ENCODE measurements at places on chromosomes 1 and 21. TPM values are rescaled to one million over a fixed set of nuclear protein-coding genes. Genes with fewer than 3 reads are reported as not detected.

DNA sequence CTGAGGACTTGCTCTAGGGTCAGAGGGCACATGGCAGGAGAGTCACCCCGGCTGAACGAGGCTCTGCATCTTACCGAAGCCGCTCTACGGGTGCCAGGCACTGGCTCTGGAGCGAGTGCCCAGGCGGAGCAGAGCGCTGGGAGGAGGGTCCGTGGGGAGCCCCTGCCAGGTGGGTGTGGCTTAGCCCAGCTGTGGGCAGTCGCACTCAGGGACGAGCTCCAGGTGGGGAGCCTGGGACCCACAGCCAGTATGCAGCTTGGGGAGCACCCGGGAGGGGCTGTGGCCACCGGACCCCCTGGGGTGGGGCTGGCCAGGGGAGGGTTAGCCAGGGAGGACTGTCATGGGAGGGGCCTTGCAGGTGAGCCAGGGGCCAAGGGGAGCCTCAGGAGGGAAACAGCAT lies 3.8 kb downstream of the AGRN start:
- H3K4me1 ChIP-seq: peaks cover 16% of the 10 kb centered on the region
- H3K27me3 ChIP-seq: no peaks in the 10 kb centered on the region
- no peak overlapping the region for H3K4me3 ChIP-seq
- no peak overlapping the region for H3K27ac ChIP-seq

DNA sequence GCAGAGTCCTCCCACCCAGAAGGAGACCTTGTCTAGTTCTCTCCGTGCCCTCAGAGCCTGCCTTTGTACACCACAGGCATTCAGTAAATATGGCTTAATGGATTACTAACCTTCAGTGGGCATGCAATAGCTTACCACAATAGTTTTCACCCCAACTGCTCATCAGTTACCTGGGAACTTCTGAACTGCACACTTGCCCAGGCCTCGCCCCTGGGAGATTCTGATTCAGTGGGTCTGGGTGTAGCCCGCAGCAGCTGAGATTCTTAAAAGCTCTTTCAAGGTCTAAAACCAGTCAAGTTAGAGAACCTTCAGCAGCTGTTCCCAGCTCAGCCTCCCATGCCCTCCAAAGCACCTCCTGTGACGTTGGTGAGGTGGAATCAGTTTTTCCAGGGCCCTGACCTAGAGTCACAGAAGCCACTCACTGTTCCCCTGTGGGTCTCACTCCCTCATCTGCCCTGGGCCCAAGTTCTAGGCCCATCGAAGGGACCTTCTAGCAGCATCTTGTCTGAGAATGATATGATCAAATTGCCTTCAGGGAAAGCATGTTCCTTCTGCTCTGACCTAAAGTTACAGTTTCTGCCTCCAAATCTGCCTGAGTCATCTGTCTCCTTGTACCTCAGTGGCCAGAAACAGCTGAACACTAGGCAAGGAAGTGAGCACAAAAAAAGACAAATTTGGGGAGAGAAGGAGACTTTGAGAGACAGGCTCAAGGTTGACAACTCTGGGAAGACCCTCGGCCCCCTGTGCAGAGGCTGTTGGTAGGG lies 10.8 kb downstream of the ASAP3 start:
- DNase-seq: no peak
- no peaks in the 10 kb centered on the region for H3K27me3 ChIP-seq
- H3K4me3 ChIP-seq: no peak overlapping the region
- no peaks in the 10 kb centered on the region for H3K36me3 ChIP-seq
- H3K27ac ChIP-seq: no peak overlapping the region

GRCh38 chr1:185215911-185216310 lies 58.9 kb downstream of the SWT1 start:
- H3K27me3 ChIP-seq: no peaks in the 10 kb centered on the region
- H3K36me3 ChIP-seq: no peaks in the 10 kb centered on the region
- no peak overlapping the region for H3K4me3 ChIP-seq
- DNase-seq: no peak

- H3K27me3 ChIP-seq: no peaks in the 10 kb centered on the region
- peaks cover 15% of the 10 kb centered on the region for H3K36me3 ChIP-seq
- no peak overlapping the region for H3K4me3 ChIP-seq
- H3K4me1 ChIP-seq: peaks cover 22% of the 10 kb centered on the region
- DNase-seq: no peak
- H3K27ac ChIP-seq: no peak overlapping the region
These were observed 12.3 kb downstream of the SLC19A1 start for GRCh38 chr21:45529785-45530422.

DNA sequence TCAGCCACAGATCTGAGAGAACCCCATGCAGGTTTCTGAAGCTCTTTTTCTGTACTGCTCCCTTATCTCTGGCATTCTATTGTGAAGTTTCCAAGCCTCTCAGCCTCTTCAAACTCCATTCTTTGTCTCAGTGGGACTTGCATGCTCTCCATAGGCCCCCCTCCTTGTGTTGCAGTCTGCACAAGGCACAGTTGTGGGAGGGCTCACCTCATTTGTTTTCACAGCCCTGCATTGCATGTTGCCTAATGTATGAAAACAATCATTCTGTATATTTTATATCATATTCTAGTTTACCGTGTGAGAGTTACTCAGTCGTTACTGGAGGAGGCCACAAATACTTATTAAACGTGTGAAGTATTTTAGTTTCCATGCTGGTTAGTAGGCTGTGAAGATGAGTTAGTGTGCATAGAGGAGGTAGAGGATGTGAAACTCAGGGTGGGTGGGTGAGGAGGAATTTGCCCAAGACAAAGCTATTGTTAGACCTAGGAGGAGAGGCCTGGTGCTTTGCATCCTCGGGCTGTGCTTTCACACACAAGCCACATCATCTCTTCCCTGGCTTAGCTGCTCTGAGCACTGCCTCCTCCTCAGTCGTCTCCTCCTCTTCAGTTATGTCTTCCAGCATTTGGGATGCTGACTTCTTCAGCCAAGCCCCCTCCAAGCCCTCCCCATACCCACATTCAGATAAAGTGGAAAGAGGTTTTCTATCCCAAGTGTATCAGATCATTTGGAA lies 7.8 kb upstream of the CHI3L2 start:
- no peaks in the 10 kb centered on the region for H3K36me3 ChIP-seq
- no peak overlapping the region for H3K27ac ChIP-seq
- H3K4me1 ChIP-seq: no peaks in the 10 kb centered on the region
- DNase-seq: no peak

- H3K4me3 ChIP-seq: no peak overlapping the region
- no peak for DNase-seq
- H3K36me3 ChIP-seq: no peaks in the 10 kb centered on the region
- H3K27me3 ChIP-seq: peaks cover 3% of the 10 kb centered on the region
- no peaks in the 10 kb centered on the region for H3K4me1 ChIP-seq
These were observed 9.5 kb upstream of the PIGR start for GRCh38 chr1:206955476-206956451.

DNA sequence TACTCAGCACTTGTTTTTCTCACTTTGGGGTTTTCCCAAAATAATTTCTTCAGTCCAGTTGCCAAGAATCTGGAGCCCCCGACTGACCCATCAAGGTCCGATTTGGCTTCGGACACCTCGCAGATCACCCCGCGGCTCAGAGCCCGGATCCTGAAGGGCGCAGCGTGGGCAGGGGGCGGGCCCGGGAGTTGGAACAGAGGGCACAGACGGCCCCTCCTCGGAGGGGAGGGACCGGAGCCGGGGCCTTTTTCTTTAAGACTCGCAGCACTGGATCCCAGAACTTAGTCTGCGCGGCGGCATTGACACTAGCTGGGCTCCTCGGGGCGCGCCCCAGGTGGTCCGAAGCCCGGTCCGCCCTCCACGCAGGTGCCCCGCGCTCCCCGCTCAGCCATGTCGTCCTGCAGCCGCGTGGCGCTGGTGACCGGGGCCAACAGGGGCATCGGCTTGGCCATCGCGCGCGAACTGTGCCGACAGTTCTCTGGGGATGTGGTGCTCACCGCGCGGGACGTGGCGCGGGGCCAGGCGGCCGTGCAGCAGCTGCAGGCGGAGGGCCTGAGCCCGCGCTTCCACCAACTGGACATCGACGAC lies at the start of gene CBR3:
Gene CBR3 (plus strand): TSS at position 277 of the 588 bp plus-strand sequence. CDS start 114 bp downstream, at position 391.
- peak within 1 kb of the TSS; percentile 27 for H3K27ac ChIP-seq
- H3K4me1 ChIP-seq: peaks cover 14% of the 10 kb centered on the region
- H3K4me3 ChIP-seq: peak within 1 kb of the TSS; percentile 77
- peak; percentile 66 for DNase-seq

DNA sequence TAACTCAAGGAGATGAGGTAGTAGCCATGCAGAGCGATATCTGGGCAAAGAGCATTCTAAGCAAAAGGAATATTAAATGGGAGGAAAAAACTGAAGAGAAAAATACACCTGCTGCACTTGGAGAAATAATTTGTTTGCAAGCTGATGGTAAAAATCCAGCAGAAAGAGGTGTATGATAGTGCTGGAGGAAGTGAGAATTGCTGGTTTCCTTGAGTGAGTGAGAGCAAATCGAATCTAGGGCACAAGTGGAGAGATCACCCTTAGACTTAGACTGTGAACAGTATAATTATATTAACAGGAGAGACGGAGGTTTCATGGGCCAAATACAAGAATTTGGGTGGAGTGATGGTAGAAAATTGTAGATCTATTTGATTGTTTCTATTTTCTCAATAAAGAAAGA lies 2.7 kb upstream of the CR1 start:
- no peak for DNase-seq
- peaks cover 38% of the 10 kb centered on the region for H3K27me3 ChIP-seq
- no peaks in the 10 kb centered on the region for H3K36me3 ChIP-seq

- no peaks in the 10 kb centered on the region for H3K4me1 ChIP-seq
- DNase-seq: no peak
- no peaks in the 10 kb centered on the region for H3K36me3 ChIP-seq
- H3K27ac ChIP-seq: no peak overlapping the region
- H3K4me3 ChIP-seq: no peak overlapping the region
These were observed 90.7 kb upstream of the ARHGEF16 start for GRCh38 chr1:3363756-3364155.

- no peak overlapping the region for H3K27ac ChIP-seq
- no peaks in the 10 kb centered on the region for H3K4me1 ChIP-seq
- no peak for DNase-seq
- H3K27me3 ChIP-seq: no peaks in the 10 kb centered on the region
- H3K36me3 ChIP-seq: no peaks in the 10 kb centered on the region
- no peak overlapping the region for H3K4me3 ChIP-seq
These were observed 112.6 kb downstream of the HUNK start for GRCh38 chr21:31985398-31985797.

DNA sequence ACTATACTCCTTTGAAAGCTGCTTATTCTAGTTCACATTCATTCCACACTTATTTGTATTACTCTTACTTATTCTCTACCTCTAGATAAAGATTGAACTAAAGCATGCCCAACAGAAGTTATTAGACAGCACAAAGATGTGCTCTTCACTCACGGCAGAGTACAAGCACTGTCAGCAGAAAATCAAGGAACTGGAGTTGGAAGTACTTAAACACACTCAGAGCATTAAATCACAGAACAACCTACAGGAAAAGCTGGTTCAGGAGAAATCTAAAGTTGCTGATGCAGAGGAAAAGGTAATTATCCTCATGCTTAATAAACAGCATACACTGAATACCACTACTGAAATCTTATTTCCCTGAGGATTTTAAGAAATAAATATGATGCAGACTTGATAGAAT lies 81.3 kb upstream of the PPIH start:
- no peaks in the 10 kb centered on the region for H3K36me3 ChIP-seq
- H3K4me3 ChIP-seq: no peak overlapping the region
- peaks cover 3% of the 10 kb centered on the region for H3K27me3 ChIP-seq

DNA sequence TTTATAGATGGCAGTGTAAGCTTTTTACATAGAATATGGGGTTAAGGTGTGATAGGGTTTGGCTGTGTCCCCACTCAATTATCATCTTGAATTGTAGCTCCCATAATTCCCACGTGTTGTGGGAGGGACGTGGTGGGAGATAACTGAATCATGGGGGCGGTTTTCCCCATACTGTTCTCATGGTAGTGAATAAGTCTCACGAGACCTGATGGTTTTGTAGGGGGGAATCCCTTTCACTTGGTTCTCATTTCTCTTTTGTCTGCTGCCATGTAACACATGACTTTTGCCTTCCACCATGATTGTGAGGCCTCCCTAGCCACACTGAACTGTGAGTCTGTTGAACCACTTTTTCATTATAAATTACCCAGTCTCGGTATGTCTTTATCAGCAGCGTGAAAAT lies 290.3 kb upstream of the B3GALT2 start:
- no peaks in the 10 kb centered on the region for H3K36me3 ChIP-seq
- no peaks in the 10 kb centered on the region for H3K4me1 ChIP-seq
- H3K4me3 ChIP-seq: no peak overlapping the region
- no peak overlapping the region for H3K27ac ChIP-seq

DNA sequence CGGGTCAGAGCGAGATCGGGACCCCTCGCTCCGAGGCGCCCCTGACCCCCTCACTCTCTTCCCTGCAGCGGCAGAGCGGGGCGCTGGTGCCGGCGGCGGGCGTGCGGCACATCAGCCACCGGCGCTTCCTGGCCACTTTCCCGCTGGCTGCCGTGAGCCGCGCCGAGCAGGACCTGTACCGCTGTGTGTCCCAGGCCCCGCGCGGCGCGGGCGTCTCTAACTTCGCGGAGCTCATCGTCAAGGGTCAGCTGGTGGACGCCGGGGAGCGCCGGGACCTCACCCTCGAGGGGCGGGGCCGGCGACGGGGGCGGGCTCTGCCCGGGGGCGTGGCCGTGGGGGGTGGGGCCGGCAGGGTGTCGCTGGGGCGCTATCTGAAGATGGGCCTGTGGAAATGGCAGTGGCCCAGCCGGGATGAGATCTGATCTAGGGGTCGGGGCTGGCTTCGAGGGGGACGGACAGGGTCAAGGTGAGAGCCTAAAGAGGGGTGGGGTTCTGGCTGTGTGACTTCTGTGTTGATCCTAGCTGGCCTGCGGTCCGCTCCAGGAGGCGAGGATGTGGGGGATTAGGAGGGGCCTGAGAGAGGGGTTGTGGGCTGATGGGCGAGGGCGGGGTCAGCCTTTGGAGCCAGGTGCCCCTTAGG lies 23.6 kb downstream of the PTPRU start:
- H3K4me3 ChIP-seq: peak overlapping the region; percentile 28
- H3K27me3 ChIP-seq: peaks cover 10% of the 10 kb centered on the region
- DNase-seq: no peak
- H3K4me1 ChIP-seq: peaks cover 2% of the 10 kb centered on the region
- no peaks in the 10 kb centered on the region for H3K36me3 ChIP-seq
- H3K27ac ChIP-seq: no peak overlapping the region

DNA sequence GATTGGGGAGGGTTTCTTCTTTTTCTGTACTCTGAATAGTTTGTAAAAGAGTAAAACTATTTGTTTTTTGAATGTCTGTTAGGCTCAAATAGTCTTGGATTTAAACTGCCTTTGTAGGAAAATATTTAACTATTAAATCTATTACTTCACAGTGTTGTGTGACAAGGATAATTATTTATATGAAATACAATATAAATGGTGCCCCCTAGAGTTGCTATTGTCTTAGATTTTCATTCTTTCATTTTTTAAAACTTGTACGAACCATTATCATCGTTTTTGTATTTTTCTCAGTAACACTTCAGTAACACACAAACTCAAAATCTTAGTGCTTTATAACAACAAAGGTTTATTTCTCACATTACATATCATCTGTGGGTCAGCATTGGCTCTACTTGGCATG lies 37.4 kb downstream of the C1orf185 start:
- no peak overlapping the region for H3K4me3 ChIP-seq
- no peaks in the 10 kb centered on the region for H3K4me1 ChIP-seq
- peak; percentile 10 for DNase-seq
- peaks cover 7% of the 10 kb centered on the region for H3K27me3 ChIP-seq

SPRR1A gene
- not detected for total RNA-seq

PRKCZ gene
- total RNA-seq: 0.44 TPM

CCDC190 gene
- total RNA-seq: 9.0 TPM

NPR1 gene
- total RNA-seq: 9.8 TPM

RAD54L gene
- total RNA-seq: 18.9 TPM

AADACL4 gene
- not detected for total RNA-seq

PRKAA2 gene
- 0.78 TPM for total RNA-seq
